ENCODE measurements at places on chromosomes 12 and 14. TPM values are rescaled to one million over a fixed set of nuclear protein-coding genes. Genes with fewer than 3 reads are reported as not detected.

Gene PAPOLA
- total RNA-seq, result 323 TPM

Gene MMP17
- total RNA-seq, result 14.8 TPM

Gene NANOG
- not detected for total RNA-seq

- no peak for DNase-seq
- H3K27me3 ChIP-seq, result no peaks in the 10 kb centered on the region
- H3K4me3 ChIP-seq, result no peak overlapping the region
- no peak overlapping the region for H3K27ac ChIP-seq
- H3K4me1 ChIP-seq, result no peaks in the 10 kb centered on the region
Measured at GRCh38 chr14:104547998-104548700, 31.4 kb upstream of the C14orf180 start.

GRCh38 chr12:90627180-90627896 lies 327.6 kb downstream of the CCER1 start:
- H3K4me1 ChIP-seq, result no peaks in the 10 kb centered on the region
- H3K27me3 ChIP-seq, result no peaks in the 10 kb centered on the region
- H3K36me3 ChIP-seq, result no peaks in the 10 kb centered on the region
- H3K4me3 ChIP-seq, result no peak overlapping the region

DNA sequence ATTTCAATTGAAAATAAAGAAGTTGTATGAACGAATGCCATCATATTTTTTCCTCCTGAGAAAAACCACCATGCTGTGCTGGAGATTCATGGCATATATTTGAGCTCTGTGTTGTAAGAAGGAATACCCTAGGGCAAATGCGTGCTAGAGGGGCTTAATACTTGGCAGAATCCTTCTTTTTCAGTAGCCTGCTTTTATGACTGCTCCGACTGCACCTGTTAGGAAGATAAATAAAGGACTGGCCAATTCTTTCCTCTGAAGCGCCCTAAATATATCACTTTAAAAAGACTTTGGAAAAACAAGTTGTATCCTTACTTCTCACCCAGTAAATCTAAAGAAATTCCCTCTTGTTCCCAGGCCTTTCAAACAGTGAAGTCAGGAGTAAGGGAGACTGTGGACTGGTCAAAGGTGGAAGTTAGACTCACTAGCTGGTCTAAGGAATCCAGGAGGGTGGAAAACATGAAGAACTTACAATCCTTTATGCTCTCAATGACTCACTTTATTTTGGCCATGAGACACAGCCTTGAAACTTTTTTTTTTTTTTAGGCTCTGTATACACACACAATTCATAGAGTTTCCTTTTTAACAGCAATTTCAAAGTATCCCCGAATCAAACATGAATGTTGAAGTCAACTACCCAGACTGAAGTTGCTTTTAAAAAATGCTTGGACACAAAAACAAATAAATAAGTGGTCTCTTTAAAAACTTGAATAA lies 5.2 kb downstream of the MYBPC1 start:
- H3K4me1 ChIP-seq, result no peaks in the 10 kb centered on the region
- H3K27ac ChIP-seq, result no peak overlapping the region
- H3K4me3 ChIP-seq, result no peak overlapping the region

DNA sequence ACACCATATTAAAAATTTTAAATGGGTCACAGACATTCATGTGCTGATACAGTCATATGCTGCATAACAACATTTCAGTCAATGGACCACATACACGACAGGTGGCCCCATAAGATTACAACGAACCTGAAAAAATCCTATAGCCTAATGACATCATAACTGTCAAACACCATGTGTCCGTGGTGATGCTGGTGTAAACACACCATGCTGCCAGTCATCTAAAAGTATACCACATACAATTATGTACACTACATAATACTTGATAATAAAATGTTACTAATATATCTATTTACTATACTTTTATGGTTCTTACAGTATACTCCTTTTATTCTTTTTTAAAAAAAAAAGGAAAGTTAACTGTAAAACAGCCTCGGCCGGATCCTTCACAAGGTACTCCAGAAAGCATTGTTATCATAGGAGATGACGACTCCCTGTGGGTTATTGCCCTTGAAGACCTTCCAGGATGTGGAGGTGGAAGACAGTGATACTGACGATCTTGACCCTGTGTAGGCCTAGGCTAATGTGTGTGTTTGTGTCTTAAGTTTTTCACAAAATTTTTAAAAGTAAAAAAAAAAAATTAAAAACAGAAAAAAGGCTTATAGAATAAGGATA lies 5.0 kb upstream of the TDG start:
- H3K36me3 ChIP-seq, result no peaks in the 10 kb centered on the region
- DNase-seq, result no peak
- H3K27me3 ChIP-seq, result no peaks in the 10 kb centered on the region
- H3K27ac ChIP-seq, result no peak overlapping the region
- peaks cover 18% of the 10 kb centered on the region for H3K4me1 ChIP-seq

- H3K4me1 ChIP-seq, result peaks cover 33% of the 10 kb centered on the region
- H3K27ac ChIP-seq, result no peak overlapping the region
- no peaks in the 10 kb centered on the region for H3K27me3 ChIP-seq
- H3K4me3 ChIP-seq, result no peak overlapping the region
Measured at GRCh38 chr12:122420471-122421162, 1.9 kb downstream of the CLIP1 start.

DNA sequence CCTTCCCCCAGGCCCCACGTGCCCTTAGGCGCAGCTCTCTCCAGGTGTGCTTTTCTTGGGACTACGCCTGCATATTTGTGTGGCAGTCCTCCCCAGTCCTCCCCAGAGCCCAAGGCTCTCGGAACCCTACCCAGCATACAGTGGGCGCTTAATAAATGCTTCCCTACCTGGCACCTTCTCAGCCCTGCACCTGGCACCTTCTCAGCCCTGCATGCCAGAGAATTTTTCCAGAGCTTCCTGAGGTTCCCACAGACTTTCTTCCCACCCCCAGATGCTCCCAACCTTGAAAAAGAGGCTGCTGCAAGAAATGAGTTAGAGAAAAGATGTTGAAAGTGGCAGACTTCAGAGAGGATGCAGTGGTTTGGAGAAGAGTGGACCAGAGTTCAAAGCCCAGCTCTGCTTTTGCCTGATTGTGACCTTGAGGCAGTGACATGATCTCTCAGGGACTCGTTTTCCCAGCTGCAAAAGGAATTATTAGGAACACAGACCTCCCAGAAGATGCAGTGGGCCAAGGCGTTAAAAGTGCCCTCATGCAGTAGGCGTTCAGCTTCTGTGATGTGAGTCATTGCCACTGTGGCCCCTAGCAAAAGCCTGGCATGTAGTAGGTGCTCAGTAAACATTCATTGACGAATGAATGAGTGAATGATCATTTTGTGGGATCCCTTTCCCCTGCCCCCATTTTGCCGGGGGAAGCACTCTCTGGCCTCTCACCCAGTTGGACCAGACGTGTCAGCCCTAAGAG lies 167.2 kb downstream of the PHETA1 start:
- peaks cover 6% of the 10 kb centered on the region for H3K27me3 ChIP-seq
- no peak overlapping the region for H3K4me3 ChIP-seq
- DNase-seq, result no peak

GRCh38 chr14:75134644-75135043 lies 7.8 kb upstream of the NEK9 start:
- H3K36me3 ChIP-seq, result peaks cover 5% of the 10 kb centered on the region
- H3K27ac ChIP-seq, result no peak overlapping the region
- peaks cover 17% of the 10 kb centered on the region for H3K4me1 ChIP-seq
- no peak for DNase-seq
- no peak overlapping the region for H3K4me3 ChIP-seq

DNA sequence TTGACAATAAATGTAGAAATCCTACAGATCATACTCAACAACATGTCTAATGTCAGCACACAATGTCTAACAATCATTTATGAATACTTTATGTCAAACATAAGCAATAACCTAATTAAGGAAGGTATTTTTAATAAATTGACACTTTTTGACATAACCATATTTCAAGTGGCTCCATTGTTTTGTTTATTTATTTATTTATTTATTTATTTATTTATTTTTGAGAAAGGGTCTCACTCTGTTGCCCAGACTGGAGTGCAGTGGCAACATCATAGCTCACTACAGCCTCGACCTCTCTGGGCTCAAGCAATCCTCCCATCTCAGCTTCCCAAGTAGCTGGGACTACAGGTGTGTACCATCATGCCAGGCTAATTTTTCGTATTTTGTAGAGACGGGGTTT lies 267.6 kb upstream of the BTG1 start:
- no peak for DNase-seq
- no peak overlapping the region for H3K4me3 ChIP-seq
- peaks cover 12% of the 10 kb centered on the region for H3K4me1 ChIP-seq
- no peak overlapping the region for H3K27ac ChIP-seq
- H3K36me3 ChIP-seq, result no peaks in the 10 kb centered on the region
- no peaks in the 10 kb centered on the region for H3K27me3 ChIP-seq

- no peak overlapping the region for H3K4me3 ChIP-seq
- H3K4me1 ChIP-seq, result no peaks in the 10 kb centered on the region
- DNase-seq, result no peak
- H3K36me3 ChIP-seq, result no peaks in the 10 kb centered on the region
Measured at GRCh38 chr12:12528361-12529270, 34.0 kb downstream of the DUSP16 start.
